ENCODE measurements at places on chromosomes 12 and 14. TPM values are rescaled to one million over a fixed set of nuclear protein-coding genes. Genes with fewer than 3 reads are reported as not detected.

DNA sequence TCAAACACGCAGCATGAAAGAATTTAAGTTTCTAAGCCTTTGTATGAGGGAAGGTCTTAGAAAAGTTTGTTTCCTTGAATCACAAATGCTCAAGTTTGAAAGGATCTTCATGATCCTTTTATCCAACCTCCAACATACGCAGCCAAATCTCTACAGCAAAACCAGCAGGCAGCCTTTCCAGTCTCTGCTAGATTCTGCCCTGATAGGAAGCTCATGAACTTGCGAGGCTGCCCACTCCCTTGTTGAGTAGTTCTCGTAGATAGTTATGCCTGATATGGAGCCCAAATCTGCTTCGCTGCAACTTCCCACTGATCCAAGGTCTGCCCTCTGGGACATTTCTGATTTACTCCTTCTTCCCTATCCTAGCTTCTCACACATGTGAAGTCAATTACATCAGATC is 272.9 kb downstream of the EGLN3 start:
- DNase-seq = no peak

DNA sequence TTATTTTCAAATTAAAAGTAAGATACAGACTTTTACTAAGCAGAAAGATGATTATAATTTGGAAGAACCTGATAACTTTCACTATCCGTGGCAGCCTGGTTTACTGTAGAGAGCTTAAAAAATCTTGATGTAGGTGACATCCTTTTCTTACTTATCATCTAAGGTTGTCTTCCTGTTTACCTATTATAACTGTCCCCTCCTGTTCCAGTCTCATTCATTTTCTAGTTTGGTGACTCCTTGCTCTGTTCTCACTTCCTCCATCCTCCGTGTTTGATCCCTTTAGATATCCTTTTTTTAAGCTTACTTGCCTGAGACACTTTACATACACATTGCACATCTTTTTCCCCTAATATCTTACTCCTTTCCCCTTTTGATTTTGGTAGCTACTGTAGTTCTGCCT is 27.5 kb downstream of the CCDC91 start:
- DNase-seq = no peak

- no peak for DNase-seq
Observed at GRCh38 chr14:96160913-96161310, 43.7 kb upstream of the BDKRB2 start.

DNA sequence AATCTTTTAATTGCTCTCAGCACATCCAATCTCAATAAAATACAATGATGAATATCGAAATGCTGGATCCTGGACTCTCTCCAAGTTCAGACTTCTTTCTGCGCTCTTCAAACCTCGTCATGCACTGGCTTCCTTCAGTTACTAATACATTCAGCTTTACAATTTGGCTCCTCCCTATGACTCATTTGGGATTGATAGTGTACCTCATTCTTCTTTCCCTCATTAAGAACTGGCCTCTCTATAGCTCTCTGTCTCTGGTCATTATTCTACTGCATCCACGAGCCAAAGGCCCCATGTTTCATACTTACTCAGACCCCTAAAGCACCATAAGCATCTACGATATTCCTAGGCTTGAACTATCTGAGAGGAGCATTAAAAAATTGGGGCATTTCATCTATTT is 4.9 kb downstream of the TSPAN8 start:
- DNase-seq = no peak

- no peak for DNase-seq
Observed at GRCh38 chr14:94314890-94315289, 8.2 kb downstream of the SERPINA6 start.

- no peak for DNase-seq
Observed at GRCh38 chr12:91100906-91101305, 10.4 kb downstream of the LUM start.

DNA sequence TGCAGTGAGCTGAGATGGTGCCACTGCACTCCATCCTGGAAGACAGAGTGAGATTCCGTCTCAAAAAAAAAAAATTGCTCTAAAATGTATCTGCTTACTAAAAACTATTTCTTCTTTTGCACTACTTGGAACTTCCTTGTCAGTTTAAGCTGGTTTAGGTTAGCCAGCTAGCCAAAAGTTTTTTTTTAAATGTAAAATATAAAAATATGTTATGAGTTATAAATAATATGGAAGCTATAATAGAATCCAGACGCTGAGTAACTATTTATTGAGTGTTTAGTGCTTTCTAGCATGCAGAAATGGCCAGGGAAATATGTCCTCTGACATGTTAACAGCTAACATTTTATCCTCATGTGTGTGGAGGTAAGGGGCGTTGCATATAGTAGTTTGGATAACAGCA is 85.6 kb downstream of the PLEKHA5 start:
- DNase-seq = no peak

DNA sequence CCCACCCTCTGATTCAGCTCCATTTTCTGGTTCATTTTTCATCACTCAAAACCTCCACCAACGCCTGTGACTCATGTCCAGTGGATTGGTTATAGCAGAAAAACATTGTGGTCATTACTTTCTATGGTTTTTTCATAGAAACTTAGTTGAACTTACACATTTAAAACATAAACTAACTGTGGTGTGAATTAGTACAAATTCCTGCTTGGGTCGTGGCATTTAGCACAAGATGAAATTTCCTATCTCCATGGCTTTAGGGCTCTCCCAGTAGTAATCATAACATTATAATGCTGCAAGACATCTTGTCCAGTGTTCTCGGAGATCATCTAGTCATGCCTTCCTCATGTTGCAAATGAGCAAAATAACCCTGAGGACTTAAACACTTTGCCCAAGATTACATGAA is 7.1 kb downstream of the RNASE7 start:
- no peak for DNase-seq

- DNase-seq = no peak
Observed at GRCh38 chr12:64400041-64400440, 4.2 kb upstream of the XPOT start.

OTOGL gene
- 0.24 TPM for total RNA-seq

RCOR1 gene
- 15.4 TPM for total RNA-seq

OSGEP gene
- 24.4 TPM for total RNA-seq

ATF1 gene
- total RNA-seq = 25.9 TPM

KIF26A gene
- total RNA-seq = 6.9 TPM

Measured in posterior vena cava (tissue), 2 donors.